Activated gamma-delta T cell (primary cell): ENCODE measurements at places on chromosomes 13 and 19.

GRCh38 chr13:110297011-110297410, 9.9 kb downstream of the COL4A1 start:
- DNase-seq, result no peak

DNA sequence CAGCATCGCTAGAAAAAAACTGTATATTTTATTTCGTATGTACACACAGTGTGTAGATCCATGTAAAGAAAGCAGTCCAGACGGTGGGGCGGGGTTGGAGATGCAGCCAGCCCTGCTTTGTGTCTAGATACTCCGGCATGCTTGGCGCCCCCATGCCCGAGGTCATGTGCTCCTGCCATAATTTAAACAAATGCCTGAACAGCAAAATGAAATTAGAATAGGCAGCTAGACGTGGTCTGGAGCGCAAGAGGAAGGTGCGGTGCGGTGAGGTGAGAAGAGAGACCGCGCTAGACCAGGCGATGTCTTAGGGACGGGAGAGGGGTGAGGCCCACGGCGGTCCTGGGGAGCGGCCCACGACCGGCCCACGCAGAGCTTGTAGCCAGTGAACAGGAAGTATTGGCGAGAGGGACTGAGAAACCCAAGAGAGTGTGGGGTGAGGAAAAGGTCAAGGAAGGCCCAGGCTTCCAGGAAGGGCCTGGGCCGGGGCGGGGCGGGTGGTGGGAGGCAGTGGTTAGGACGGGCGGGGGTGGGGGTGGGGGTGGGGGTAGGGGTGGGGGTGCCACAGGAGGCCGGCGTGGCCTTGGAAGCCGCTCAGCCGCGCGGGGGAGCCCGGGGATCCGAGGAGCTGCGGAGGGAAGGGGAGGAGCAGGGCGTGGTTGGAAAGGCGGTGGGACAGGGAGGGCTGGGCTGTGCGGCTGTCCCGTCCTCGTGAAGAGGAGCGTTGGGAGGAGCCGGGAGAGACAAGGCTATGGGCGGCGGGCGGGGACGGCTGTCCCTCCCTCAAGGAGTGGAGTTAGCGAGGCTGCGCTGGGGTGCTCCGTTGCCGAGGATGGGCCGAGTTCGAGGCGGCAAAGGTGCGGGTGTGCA, 254.7 kb upstream of the SGCG start:
- no peak for DNase-seq

DNA sequence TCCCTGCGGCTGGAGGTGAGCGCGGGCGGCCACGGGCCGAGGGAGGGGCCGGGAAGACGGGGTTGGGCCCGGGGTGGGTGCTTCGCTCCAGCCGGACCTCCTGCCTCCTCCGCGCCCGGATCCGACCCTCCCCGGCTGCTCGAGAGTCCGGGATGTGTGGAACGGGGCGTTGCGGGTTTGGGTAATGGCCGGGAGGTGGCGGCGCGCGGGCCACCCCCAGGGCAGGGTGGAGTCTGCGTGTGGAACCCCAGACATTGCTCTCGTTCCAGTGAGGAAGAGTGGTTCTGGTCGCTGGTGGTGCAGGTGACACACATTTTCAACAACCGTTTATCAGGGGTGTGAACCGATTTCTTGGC, 38.8 kb downstream of the ARHGEF7 start:
- DNase-seq, result no peak

- no peak for DNase-seq
These were observed 20.1 kb downstream of the GPR18 start for GRCh38 chr13:99237981-99238662.

- no peak for DNase-seq
These were observed 3.8 kb downstream of the MVB12A start for GRCh38 chr19:17423429-17424208.

DNA sequence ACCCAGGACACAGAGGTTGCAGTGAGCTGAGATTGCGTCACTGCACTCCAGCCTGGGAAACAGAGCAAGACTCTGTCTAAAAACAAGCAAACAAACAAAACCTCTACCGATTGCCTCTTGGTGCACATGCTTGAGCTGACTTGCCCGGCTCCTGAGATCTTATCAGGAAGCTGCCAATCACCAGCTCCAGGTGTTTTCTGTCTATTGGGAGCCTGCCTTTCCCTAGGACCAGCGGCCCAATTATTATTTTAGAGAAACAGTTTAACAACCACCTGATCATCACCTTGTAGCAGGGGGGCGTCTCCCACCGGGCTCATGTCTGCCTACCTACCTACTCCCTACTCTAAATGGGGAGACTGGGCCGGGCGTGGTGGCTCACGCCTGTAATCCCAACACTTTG, 10.8 kb downstream of the CLEC4M start:
- DNase-seq, result no peak

DNA sequence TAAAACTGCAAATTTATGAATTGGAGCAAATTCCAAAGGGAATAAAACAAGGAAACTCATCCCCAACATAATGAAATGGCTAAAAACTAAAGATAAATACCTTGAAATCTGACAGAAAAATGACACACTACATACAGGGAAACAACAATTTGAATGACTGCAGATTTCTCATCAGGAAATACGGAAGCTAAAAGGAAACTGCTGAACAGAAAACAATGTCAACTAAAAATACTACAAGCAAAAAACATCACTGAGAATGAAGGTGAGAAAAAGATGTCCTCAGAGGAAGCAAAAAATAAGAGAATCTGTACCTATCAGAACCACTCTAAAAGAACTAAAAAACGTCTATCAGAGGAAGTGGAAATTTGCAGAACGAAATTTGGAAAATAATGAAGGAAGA, 39.5 kb downstream of the ZSWIM9 start:
- no peak for DNase-seq

DNA sequence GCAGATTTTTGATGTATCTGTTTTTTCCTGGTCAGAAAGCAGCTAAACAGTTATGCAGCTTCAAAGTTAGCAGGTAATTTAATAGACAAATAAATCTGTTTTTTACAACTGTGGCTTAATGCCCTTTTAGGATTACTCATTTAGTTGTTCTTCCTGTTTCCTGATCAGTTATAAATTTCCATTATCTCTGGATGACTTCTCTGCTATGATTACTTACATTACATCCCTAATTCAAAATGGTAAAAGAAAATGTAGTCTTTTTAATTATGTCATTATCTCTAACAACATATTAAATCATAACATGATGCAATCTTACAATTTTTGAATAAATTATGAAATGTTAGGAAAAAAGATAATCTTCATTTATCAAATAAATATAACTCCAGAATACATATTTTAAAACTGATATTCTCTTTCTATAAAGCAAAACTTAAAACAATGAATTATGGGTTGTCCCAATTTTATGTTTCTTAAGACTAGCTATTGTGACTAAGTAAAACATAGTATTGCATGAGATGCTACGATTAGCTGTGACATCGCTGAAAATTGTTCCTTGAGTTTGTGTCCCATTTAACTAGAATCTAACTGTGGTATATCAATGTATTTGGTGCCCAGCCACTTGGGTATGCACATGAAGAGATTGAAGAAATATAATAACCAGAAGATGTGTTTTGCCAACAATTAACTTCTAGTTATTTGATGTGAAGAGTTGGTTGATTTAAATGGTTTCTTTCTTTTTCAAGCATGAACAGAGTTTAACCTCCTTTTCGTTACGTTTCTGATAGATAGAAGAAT, 605.3 kb upstream of the SPRY2 start:
- no peak for DNase-seq

DNA sequence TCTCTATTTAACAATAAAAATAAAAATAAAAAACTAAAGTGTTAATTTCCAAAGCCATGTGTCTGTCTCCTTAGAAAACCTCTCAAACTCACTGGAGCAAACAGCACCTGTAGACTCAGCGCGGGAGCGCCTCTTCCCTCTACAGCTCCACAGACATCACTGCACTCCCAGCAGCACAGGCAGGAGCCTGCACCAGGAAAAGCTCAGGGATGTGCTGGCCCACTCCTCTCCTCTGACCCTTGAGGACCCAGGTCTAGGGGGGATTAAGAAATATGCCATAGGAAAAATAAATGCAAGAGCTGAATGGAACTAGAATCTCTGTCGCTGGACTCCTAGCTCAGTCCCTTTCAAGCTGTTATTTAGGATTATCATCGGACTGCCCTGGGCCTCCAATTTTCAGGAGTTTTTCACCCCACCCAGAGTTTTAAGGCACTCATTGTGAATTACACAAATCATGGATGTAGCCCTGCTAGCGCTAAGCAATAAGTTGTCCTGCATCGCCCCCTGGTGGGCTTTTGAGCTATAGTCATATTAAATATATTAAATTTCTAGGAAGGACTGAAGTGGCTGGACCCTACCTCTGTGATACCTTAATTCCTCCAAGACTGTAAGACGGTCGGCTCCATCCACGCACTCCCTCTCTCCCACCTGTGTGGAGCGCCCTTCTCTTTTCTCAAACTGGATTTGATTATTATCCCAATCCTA, 333.9 kb downstream of the UQCRFS1 start:
- DNase-seq, result no peak

- DNase-seq, result no peak
These were observed 1161.3 kb downstream of the SLITRK1 start for GRCh38 chr13:82720986-82721385.

- DNase-seq, result no peak
These were observed 211.1 kb downstream of the TEX29 start for GRCh38 chr13:111531505-111531904.

GRCh38 chr19:45296355-45296754, 26.3 kb downstream of the CKM start:
- DNase-seq, result no peak

GRCh38 chr13:42821437-42821836, 40.1 kb downstream of the FAM216B start:
- no peak for DNase-seq

- DNase-seq, result no peak
These were observed 62.1 kb downstream of the PEPD start for GRCh38 chr19:33459222-33460090.

DNA sequence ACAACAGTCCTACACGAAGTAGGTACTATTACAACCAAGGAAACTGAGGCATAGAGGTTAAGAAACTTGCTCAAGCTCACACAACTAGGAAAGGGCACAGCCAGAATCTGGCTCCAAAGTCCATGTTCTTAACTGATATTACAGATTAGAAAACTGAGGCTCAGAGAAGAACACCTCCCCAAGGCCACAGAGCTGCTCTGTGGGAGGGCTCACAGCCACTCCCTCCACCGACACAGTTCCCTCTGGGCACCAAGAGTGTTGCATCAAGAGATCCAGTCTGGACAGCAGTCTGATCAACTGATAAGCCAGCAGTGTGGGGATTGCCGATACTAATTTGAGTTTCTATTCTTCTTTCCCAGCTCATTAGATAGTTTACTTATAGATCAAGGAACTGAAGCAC, 29.5 kb downstream of the SLC15A1 start:
- DNase-seq, result no peak

DNA sequence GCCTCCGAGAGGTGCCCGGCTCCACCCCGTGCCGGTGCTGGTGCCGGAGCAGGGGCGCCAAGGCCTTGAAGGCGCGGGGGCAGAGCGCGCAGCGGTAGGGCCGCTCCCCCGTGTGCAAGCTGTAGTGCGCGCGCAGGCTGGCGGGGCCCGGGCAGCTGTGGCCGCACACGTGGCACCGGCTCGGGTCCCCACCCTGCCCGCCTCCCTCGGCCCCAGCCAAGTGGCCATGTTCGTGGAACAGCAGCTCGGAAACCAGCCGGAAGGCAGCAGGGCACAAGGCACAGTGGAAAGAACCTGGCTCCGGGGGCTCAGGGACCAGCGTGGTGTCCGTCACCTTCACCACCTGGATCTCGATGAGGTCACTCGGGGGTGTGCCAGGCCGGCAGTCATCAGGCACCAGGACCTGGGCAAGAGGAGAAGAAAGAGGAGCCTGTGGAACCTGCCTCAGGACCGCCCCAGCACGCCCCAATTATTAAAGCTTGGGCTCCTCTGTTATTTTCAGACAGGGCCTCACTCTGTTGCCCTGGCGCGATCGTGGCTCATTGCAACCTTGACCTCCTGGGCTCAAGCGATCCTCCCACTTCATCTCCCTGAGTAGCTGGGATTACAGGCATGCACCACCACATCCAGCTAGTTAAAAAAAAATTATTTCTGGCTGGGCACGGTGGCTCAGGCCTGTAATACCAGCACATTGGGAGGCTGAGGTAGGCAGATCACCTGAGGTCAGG, 2.0 kb downstream of the ZNF784 start:
- no peak for DNase-seq

DNA sequence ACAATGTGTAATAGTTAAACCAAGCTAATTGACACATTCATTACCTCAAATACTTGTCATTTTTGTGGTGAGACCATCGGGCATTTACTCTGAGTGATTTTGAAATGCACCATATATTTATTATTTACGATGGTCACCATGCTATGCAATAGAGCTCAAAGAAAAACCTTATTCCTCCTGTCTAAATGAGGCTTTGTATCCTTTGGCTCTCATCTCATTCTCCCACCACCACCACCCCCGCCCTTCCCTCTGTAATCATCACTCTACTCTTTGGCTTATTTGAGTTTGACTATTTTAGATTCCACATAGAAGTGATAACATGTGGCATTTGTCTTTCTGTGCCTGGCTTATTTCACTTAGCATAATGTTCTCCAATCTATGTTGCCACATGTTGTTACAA, 124.9 kb downstream of the CYSLTR2 start:
- DNase-seq, result no peak

DNA sequence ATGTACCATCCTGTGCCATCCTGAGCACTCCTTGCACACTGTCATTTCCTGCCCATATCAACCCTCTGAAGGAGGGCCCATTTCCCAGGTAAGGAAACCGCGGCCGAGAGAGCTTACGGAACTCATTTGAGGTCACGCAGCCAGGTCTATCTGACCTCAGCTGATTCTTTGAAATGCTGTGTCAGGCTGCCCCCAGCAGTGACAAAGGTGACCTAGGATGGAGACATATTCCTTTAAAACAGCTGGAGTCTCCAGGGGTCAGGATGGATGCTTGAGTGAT, 42.2 kb upstream of the VSTM2B start:
- DNase-seq, result no peak
